ENCODE measurements at places on chromosomes 7 and 10.

- no peak for DNase-seq
These were observed 953.9 kb downstream of the TYW1 start for GRCh38 chr7:67950321-67951083.

GRCh38 chr7:1533547-1534329 is 3.2 kb downstream of the MAFK start:
- no peak for DNase-seq

DNA sequence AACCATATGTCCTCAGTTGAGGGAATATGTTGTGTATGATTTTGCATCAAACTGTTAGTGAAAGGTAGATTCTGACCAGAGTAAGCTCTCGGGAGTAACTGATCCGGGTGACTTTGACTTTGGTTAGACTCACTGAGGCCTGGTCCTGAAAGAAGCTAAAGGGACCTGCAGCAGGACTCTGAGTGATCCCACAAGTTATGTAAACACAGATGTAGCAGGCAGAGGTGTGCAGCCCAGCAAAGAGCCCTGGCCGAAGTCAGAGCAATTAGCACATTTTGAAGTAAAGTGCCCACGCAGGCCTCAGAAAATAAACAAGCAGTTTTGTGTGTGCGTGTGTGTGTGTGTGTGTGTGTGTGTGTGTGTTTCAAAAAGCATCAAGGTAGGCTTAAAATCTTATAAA is 245.6 kb upstream of the FERD3L start:
- no peak for DNase-seq

DNA sequence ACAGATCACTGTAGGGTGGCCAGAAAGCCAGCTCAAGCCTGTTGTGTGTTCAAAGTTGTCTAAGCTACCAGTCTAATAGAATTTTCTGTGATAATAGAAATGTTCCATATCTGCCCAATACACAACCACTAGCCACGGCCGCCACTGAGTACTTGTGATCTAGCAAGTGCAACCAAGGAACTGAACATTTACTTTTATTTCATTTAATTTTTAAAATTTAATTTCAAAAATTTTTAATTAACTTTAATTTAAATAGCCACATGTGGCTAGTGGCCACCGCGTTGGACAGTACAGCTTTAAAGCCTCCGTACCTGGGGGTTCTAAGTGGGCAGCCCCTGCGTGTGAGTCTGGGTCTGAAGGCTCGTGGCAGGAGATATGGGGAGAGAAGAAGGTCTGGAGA is 60.4 kb downstream of the SH3PXD2A start:
- DNase-seq: no peak

- DNase-seq: no peak
These were observed 495.1 kb downstream of the RPS24 start for GRCh38 chr10:78528749-78529204.
